MG63 (cell line): ENCODE measurements at places on chromosomes 3 and 15.

DNA sequence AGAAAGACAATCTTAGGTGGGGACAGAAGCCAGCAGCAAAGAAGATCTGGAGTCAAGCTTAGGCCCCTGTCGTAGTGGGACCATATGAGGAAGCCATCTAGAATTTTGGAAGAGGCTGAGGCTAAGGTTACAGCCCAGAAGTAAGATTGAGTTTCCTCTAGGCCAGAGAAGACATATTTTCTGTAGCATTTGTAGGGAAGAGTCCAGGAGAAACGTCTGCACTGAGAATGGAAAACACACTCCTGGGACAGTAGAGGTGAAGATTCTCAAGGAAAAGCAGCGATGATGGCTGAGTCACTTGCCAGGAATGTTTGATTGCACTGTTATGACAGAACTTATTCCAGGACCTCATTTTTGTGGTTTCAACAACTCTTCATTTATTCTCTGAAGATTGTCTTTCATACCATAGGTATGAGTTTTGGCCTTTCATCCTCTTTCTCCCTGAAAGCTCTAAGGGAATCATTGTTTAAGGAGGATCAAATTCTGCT is 107.2 kb downstream of the GTPBP8 start:
- peak; percentile 68 for DNase-seq

DNA sequence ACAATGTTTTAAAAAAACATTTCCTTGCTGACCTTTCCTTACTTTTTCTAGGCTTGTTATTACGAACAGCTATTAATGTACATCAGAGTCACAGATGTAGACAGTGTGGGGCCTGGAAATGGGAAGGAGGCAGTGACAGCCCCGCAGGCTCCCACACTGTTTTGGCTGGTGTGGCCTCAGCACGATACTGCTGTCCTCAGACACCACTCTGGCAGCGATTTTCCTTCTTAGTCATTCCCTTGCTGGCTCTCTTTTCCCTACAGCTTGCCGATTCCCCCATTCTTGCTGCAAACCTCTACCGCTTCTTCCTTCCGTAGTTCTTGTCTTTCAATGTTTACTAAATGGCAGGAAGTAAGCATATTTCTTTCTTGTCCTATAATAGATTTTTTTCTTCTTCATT is 113.1 kb downstream of the ABI3BP start:
- DNase-seq = peak; percentile 13

- peak; percentile 70 for DNase-seq
These were observed 5.1 kb downstream of the CXCR6 start for GRCh38 chr3:45948311-45948781.

DNA sequence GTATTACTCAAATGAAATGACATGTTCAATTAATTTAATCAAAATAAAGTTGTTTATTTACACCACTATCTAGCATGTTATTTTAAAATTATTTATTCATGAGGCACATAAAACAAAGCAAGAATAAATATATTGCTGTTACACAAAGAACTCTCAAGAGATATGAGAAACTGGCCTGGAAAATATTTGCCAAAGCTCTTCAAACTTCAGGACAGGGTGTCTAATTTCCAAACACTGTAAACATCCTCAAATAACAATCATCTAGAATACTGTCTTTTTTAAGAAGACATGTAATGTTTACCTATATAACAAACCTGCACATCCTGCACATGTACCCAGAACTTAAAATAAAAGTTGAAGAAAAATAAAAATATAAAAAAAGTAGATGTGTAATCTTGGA is 876.6 kb downstream of the TUSC7 start:
- no peak for DNase-seq

GRCh38 chr3:176522436-176522835 is 674.8 kb downstream of the TBL1XR1 start:
- DNase-seq = no peak

DNA sequence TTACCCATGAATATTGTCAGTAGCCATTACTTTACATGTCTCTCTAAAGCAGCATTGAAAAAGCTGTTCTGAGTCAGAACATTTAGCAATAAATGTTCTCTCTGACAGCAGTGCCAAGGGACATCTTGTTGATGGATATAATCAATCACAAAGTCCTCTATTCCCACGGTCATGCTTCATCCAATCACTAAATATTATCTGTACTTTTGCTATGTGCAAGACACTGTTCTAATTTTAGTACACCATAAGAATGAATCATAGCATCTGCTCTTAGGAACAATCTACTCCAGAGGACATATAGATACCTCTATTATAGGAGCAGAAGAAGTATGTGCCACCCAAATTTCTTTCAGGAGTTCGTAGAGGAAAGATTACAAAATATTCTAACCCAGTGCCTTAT is 142.5 kb upstream of the MBNL1 start:
- no peak for DNase-seq

- no peak for DNase-seq
These were observed 30.4 kb downstream of the ATG3 start for GRCh38 chr3:112531358-112531781.

GRCh38 chr3:152379415-152380042 is 110.8 kb downstream of the MBNL1 start:
- DNase-seq = no peak

DNA sequence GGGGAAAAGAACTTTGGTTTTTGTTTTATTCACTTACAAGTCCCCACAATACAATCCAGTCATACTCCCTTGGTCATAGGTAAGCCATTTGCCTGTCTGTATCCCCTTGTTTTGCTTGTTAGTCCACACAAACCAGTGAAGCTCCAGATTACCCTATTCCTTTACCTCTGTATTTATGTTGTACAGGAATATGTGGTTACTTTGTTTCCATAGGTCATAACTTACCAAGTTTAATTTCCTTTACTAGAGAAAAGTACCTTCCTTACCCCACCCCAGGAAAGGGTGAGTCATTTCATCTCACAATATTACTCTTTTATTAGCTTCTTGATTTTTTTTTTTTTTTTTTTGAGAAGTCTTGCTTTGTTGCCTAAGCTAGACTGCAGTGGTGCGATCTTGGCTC is 113.4 kb upstream of the LRRFIP2 start:
- no peak for DNase-seq

DNA sequence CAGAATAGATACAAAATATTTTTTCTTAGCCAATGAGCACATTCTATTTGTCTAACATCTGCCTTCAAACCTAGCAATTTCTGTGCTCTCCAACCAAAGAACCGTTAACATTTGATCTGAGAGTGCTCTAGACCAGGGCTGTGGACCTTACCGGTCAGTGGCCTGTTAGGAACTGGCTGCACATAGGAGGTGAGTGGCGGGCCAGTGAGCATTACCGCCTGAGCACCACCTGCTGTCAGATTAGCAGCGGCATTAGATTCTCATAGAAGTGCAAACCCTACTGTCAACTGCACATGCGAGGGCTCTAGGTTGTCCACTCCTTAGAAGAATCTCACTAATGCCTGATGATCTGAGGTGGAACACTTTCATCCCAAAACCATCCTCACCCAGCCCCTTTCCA is 131.7 kb downstream of the CADM2 start:
- no peak for DNase-seq

DNA sequence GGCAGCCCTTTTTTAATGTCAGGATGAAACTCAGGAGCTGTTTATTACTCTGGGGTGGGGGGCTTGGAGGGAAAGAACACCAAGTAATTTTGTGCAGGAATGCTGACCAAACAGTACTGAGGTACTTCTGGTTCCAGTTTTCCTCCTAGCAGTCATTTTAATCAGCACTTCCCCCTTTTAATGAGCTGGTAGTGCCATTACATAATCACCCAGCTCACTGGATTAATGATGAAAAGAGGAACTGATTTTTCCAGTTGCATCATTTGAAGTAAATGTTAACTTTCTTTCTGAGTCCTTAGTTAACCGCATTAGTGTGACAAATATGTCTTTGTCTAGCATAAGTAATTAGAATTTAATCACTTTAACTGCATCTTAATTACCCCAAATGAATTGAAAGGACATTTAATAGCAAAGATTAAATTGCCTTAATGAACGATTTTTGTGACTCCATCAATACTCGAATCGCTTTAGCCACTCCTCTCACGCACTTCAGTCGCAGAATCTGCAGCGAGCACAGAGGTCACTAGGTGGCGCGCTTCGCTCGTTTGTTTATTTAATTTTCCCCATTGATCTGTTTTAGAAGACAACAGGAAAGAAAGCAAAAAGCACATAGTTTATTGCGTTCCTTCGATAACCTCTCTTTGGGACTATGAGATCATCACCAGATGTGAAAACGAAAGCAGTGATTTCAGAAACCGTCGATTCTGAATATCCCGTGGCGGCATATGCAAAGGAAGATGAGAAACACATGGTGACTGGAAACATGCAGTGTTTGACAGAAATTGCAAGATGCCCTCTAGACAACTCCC is 9.8 kb downstream of the ONECUT1 start:
- DNase-seq = no peak

DNA sequence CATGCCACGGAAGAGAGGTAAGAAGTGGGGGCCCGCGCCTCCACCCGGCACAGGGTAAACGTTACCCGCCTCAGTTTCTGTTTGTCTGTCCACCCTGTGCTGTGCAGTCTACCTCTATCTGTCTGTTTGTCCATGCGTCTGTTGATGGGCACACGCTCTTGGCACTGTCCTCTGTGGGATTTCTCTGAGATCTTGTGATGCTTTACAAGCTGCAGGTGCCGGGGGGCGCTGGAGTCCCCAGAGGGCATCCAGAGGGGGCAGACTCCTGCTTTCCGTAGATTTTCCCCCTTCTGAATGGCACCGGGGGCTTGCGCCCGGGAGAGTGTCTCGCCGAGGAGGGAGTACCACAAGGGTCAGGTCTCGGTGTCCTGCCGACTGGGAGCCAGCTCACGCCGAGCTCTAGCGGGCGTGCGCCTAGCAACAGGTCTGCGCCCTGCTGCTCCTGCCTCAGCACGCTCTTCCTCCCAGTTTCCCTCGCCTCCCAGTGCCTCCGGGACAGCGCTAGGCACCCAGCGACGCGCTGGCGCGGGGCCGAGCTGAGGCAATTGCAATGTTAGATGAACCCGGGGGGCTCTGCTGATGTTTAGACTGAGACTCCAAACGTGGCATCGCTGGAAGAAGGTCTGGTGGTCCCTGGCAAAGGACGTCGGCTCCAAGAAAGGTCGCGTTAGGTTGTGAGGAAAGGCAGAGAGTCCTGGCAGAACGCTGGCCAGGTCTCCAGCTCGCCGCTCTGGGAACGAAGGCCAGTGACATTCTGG is 667 bp downstream of the CEMIP start:
- peak; percentile 57 for DNase-seq

- no peak for DNase-seq
These were observed 508.2 kb upstream of the TGFBR2 start for GRCh38 chr3:30098243-30098642.

DNA sequence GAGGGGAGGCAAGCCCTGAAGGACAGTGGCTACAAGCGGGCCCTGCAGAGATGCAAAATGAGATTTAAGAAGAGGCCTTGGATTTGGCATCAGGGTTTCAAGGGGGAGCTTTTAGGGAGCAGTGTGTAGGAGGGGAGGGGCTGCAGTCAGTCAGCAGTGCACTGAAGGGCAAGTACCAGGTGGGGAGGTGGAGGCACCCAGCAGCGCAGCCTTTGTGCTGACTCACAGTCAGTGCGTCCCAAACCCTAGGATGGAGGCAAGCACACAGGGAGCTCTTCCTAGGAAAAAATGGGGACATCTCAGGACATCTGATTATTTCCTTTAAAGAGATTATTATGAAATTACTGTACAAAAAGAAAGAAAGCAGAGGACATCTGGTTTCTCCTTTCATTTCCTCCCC is 80.0 kb downstream of the AAGAB start:
- no peak for DNase-seq

DNA sequence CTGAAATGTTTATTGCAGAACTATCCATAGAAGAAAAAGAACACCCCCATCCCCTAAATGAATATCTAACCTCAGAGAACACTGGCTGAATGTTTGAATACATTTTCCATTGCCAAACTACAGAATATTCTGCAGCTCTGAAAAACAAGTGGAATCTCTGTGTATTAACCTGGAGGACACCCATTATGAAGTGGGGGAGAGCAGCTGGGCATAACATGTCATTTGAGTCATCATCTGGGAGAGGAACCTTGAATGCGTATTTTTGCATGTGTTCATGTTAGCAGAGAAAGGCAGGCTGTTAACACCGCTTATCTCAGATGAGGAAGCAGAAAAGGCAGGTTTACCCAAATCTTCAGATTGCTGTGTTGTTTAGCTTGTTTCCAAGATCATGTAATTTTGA is 31.5 kb downstream of the ESYT3 start:
- no peak for DNase-seq

- no peak for DNase-seq
These were observed 23.5 kb upstream of the STIMATE start for GRCh38 chr3:52920841-52921240.

DNA sequence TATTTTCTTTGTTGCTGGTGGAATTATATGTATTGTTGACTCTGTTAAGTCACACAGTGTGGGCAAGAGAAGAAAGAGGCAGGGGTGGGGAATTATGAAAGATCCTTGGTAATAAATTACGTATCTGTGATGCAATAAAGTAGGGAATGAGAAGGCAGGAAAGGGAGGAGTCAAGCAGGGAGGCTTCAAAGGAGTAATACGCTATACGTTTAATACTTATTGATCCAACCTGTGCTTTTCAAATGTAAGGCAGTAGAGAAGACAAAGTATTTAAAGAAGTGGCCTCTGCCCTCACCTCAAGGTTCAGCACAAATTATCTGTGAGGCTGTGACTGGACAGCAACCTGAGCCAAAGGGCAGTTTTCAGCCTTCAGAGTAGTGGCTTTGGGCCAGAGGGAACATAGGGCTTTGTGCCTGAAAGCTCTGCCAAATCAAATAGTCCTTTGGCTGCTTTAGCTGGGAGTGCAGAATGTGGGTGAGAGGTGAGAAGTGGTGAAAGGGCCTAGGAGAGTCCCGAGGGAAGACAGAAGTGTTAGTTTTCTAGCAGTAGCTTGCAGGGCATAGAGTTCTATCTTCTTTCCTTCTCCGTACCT is 1.2 kb upstream of the PLIN1 start:
- peak; percentile 87 for DNase-seq
